ENCODE measurements at places on chromosomes 3 and 15.

DNA sequence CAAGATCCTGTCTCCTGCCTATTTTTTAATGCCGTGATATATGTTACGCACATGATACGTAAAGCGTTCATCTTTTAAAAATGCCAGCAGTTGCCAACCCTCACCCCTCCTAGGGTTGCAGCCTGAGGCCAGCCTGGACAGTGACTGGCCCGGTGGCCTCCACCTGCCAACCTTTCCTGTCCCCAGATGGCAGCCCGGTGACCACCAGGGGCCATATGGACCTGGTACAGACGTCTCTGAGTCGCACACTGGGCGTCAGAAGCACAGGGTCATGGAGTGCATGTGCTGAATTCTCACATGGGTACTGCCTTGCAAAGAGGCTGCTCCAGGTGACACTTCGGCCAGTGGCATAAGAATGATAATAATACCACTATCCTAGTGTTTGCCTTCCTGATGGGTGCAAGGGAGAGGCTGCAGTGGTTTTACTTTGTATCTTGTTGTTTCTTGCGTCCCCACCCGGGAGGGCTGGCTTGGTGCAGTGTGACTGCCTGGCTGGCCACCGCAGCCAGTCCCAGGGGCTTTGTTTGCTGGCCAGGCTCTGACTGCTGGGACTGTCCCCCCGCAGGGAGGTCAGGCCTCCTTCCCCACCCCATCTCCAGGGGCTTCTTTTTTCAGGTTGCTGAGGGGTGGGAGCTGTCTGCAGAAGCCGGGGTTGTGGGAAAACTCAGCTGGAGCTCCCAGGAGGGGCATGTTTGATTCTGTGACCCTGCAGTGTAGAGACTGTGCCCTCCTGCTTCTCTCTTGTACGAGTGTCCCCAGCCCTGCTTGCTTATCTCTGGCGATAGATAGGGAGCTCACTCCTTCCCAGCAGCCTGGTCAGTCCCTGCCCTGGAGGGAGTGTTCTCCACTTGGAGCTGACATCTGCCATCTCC, 16.9 kb downstream of the FBLN2 start:
- DNase-seq, result no peak

DNA sequence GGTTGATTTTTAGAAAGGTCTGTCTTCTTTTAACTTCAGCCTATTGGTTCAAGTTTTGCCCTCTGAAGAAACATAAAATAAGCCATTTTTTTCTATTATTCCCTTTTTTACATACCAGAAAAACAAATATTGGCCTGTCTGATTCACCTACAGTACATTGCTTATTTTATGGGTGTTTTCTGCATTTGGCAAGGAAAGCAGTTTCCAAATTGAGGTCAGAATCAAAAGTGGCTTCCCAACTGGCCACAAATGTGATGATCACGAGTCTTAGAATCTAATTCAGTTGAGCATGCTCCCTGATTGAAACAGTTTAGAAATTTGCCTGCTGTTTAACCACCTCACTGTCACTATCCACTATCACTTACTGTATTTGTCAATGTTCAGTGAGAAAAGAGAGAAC, 106.9 kb upstream of the CHMP2B start:
- no peak for DNase-seq

- DNase-seq, result no peak
Measured at GRCh38 chr15:92810418-92811138, 89.5 kb upstream of the CHD2 start.

GRCh38 chr3:193297421-193297820, 56.4 kb downstream of the PLAAT1 start:
- DNase-seq, result no peak

GRCh38 chr3:71064291-71064955, 519.1 kb downstream of the FOXP1 start:
- DNase-seq, result peak; percentile 25

DNA sequence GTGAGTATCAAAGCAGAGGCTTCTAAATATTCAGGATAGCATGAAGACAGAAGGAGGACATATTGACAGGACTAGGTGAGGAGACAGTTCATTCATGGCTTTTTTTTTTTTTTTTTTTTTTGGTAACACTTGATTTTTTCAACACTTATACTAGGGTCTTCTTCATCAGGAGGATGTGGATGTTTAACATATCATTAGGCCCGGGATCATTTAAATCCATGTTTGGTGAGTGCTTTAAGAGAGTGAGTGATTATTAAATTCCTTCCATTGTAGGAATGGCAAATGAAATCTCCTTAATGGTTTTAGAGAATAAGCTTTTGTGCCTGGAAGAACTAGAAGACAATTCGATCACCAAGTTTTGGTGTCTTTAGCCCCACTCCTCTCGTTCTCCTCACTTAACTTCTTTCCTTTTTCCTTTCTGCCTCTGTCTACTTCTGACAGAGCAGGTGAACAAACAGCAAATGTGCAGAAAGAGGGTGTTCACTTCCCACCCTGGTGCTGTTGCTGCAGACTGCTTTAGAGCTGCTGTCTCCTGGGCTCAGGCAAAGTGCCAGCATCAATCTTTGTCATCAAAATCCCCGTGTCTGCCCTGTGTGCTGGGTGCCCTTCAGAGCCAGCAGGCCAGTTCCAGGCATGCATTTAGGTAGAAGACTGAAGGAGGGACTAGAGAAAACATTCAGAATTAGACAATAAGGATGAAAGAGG, 35.6 kb upstream of the RAB11A start:
- no peak for DNase-seq

DNA sequence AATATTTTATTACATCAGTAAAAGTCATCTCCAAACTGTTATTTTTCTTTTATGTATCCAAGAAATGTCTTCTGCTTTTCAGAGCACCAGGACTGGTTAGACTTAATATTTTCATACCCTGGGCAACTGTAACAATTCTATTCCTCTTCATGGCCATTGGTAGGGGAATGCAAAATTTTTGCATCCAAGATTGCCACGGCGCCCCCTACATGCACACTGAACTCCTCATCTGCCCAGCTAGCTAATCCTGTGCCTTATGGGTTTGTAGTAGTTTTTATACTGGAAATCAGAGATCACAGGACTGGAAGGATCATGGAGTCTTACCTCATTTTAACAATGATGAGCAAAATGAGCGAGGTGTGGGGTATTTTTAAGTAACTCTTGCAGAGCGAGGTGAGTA, 74.2 kb downstream of the CRTC3 start:
- no peak for DNase-seq

GRCh38 chr3:117788061-117788460, 1078.5 kb downstream of the TUSC7 start:
- no peak for DNase-seq

- DNase-seq, result no peak
Measured at GRCh38 chr3:197495499-197495898, 60.3 kb downstream of the BDH1 start.

DNA sequence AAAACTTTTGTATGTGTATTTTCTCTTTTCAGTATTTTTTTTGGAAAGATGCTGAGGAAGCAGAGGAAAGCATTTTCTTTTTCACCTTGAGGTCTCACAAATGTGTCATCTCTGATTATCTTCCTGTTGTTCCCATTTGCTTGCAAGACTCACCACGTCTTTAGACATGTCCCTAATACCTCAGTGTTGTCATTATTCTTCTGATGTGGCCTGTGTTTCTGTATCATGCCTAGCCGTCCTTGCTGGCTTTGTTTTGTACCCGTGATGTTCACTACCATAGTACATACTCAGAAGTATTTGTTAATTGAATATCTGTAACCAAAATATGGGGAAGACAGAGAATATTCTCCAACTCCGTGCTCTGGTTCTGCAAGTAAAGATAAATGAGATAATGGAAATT, 5.0 kb upstream of the P2RY14 start:
- no peak for DNase-seq

GRCh38 chr15:62599791-62600777, 435.0 kb upstream of the C2CD4B start:
- DNase-seq, result no peak

DNA sequence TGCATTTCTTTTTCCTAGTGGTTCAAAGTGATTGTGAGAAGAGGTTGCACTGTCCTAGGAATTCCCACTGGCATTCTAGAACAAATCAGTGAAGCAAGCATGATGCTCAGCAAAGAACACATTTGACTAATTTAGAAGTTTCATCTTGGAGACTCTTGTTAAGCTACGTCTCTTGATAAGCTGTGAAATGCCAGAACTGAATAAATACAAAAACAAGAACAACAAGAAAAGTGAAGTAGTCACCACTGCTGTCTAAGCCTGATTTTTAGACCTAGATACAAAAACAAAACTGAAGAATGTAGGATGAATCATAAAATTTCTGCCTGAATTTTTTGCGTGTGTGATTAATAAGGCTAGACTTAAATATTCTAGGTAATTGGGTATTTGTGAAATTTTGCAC, 1162.4 kb downstream of the TUSC7 start:
- DNase-seq, result no peak

- no peak for DNase-seq
Measured at GRCh38 chr3:124345845-124346244, 353.9 kb upstream of the ROPN1 start.

- DNase-seq, result no peak
Measured at GRCh38 chr3:19029837-19030521, 118.3 kb upstream of the KCNH8 start.

DNA sequence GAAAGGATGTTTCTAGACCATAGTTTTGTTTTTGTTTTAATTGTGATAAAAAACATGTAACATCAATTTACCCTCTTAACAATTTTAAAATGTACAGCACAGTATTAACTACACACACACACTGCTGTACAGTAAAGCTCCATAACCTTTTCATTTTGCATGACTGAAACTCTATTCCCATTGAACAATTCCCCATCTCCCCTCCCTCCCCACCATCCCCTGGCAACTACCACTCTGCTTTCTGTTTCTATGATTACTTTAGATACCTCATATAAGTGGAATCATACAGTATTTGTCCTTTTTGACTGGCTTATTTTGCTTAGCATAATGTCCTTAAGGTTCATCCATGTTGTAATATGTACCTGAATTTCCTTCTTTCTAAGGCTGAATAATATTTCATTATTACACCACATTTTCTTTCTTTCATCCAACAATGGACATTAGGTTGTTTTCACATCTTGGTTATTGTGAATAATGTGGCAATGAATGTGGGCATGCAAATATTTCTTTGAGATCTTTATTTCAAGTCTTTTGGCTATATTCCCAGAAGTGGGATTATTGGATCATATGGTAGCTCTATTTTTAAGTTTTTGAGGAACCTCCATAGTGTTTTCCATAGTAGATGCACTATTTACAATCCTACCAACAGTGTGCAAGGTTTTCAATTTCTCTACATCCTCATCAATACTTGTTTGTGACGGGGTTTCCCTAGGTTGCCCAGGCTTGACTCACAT, 10.7 kb downstream of the CHST14 start:
- DNase-seq, result no peak

- DNase-seq, result no peak
Measured at GRCh38 chr3:65919826-65920225, 118.9 kb downstream of the MAGI1 start.

- DNase-seq, result no peak
Measured at GRCh38 chr15:67550522-67550921, 8.0 kb downstream of the MAP2K5 start.

GRCh38 chr3:194910414-194910984, 224.8 kb downstream of the FAM43A start:
- no peak for DNase-seq

DNA sequence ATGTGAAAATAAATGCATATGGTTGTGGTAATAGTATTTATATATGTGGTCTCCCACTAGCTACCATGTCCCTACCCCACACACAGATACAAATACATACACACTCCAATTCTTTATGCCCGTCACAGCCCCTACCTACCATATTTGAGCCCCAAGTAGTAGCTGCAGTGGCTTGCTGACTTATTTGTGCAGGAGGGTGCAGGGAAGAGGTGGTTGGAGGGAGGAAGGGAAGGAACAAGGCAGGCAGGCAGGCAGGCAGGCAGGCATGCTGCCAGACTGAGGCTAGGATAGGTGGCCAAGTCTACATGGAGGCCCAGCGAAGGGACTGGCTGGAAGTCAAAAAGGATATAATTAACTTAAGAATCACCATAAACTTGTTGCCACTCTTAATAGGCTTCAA, 82.9 kb downstream of the SCN11A start:
- no peak for DNase-seq

DNA sequence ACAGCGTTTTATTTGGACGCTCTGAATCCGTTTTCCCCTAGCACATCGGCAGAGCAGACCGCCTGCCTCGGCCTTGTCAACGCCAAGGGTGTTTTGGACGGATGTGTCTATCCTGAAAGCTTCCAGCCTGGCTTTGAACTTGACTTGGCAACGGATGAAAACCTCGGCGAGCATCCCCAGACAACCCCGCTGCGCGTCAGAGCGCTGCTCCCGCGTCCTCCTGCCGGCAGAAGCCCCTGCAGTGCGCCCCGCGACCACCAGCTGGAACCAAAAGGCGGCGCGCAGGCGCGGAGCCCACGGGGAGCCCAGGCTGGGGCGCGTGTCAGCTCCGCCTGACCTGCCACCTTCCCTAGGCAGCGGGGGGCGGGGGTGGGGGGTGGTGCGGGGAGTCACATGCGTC, 26.2 kb upstream of the ARL8B start:
- DNase-seq, result no peak

DNA sequence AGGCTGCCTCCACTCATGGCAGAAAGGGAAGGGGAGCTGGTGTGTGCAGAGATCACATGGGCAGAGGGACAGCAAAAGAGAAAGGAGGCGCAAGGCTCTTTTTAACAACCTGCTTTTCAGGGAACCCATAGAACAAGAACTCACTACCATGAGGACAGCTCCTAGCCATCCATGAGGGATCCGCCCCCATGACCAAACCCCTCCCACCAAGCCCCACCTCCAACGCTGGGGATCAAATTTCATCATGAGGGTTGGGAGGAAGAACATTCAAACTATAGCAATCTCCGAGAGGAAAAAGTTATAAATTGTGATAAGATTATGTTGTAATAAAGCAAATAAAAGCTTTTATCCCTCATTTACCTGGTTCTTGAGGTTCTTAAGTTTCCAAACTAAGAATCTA, 84.7 kb upstream of the LMCD1 start:
- DNase-seq, result no peak

DNA sequence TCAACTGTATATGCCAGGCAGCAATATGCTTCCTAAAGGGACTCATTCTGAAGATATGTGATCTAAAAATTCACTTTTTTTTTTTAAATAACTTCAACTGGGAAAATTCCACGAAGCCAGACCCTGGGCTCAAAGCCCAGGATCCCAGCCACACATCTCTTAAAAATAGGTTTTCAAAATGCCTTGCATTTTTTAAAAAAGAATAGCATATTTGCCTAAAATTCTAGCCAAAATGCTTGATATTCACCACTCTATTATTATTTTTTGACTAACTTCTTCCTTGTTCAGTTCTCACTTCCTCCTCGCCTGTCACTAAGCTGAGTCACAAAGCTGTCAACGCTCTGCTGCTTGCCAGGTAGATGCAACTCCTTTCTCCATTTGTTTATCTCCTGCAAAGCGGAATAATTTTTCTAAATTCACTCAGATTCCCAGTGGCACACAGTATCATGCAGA, 28.0 kb upstream of the VGLL4 start:
- DNase-seq, result no peak
